ENCODE measurements at places on chromosomes 2 and 18.

- no peak for DNase-seq
These were observed 45.6 kb downstream of the TRIB2 start for GRCh38 chr2:12762337-12762736.

DNA sequence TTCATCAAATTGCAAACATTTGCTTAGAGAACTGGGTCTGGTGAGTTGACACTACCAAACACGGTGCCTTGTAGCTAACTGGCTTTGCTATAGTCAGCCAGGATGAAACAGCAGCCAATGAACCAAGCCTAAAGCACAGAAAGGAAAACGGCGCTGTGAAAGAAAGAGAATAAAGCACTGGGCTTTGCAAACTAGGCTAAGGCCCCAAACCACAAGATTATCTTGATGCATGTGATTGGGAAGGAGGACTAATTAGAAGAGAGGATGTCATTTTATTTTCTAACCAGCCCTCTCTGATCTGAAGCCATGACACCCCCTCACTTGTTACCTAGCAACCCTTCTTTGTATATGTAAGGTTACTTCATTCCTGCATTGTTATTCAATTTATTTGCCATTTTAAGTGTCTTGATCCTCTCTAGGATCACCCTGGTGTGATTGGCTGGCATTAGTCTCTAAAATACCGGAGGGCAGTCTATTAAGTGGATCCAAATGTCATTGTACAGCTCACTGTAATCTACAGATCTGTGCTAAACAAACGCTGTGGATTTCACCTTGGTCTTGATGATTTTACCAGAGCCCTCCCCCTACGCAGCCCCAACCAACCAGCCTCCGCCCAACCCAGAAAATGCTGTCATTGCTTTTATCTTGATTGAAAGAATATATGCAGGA is 395.4 kb upstream of the ACVR2A start:
- no peak for DNase-seq

- DNase-seq: no peak
These were observed 101.8 kb upstream of the ASB18 start for GRCh38 chr2:236366049-236366387.

- DNase-seq: no peak
These were observed 244.0 kb upstream of the GCFC2 start for GRCh38 chr2:75954761-75955160.

DNA sequence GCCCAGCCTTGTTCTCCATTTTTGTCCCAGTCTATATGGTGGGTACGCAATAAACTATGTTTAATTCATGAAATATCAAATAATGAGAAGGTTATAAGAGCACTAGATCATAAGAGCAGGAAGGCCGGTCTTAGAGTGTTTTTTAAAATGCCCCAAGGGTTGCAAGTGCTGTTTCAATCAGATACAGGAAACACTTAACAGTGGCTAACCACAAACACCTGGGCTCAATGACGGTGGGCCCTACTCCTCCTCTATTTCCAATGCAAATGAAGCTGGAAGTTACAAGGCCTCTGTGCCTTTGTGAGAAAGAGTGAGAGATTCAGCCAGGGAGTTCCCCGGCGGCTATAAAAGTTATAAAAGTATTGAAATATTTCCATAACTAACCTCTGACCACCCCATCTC is 18.9 kb upstream of the WDR33 start:
- DNase-seq: peak; percentile 86

GRCh38 chr18:74516271-74517235 is 17.7 kb upstream of the CNDP1 start:
- DNase-seq: no peak

DNA sequence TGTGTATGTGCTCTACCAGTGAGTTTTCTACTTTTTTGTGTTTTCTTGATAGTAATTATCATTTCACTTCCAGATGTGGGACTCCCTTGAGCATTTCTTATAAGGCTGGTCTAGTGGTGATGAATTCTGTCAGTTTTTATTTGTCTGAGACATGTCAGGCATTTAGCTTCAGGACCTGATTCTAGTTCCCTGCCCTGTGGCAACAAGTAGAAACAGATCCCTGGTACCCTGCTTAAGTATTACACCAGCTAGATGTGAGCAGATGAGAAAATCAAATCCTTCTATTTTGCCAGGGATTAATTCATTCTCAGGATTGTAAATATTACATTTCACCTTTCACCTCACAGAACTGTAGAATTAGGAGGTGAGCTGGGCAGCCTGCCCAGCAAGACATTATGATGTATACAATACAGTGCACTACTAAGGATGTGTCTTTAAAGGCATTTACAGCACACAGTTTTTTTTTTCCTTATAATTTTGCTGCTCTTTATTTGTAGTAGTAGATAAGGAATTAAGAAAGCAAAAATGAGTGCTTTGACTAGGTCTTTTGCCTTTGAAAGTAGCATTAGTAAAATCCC is 35.1 kb downstream of the GALM start:
- DNase-seq: no peak

DNA sequence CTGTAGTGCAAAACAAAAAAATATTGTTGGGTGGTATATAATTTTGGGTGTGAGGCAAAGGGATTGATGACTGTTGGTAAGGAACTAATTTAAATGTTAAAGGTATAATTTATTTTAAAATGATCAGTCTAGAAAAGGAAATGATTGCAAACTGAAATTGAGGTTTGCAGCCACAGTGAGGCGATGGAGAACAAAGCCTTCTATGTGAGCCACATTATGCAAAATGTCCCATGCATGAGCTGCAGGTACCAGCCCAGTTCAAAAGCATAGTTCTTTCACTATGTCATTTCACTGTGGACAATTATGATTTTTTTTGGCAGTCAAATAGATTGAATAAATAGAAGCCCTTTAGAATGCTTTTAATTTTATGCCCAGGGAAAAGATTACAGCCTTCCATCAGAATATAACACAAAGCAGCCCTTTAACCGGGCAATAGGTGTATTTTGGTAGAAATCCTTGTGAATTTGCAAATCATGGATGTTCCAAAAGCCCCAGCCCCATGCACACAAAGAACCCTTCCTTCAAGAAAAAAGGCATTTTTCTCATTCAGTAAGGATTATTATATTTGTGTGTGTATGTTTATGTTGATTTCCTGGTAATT is 1.7 kb downstream of the MAP2 start:
- DNase-seq: peak; percentile 28

DNA sequence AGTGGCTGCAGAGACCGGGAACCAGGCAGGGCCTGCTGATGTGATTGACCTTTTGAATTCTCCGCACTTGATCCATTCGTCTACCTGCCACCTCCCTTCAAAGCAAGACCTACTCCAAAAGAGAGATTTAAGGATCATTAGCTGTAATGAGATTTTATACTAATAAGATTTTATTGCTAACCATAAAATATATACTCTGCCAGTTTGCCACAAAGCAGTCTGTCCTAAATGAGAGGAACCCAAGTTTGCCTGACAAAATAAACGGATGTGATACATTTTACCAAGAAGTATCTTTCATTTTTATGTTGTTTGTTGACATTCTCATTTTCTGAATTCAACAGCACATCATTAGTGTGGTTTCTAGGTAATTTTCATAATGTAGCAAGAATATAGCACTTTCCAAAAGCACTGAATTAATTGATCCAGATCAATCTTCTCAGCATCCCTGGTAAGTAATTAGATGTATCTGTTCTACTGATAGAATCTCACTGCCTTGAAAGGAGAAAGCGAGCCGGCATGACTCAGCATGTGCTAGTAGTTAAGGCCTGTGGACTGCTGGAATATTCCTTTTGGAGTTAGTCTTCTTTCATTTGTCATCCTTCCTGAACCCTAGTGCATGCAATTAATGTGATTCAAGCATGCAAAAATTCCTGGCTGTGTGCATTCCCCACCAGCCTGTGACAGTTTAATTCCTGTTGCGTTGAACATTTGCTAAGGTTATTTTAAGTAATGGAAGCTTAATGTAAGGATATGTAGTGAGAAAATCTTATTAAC is 128.5 kb downstream of the ARL6IP6 start:
- DNase-seq: no peak

- peak; percentile 38 for DNase-seq
These were observed 77.0 kb upstream of the CNGA3 start for GRCh38 chr2:98269274-98269673.

DNA sequence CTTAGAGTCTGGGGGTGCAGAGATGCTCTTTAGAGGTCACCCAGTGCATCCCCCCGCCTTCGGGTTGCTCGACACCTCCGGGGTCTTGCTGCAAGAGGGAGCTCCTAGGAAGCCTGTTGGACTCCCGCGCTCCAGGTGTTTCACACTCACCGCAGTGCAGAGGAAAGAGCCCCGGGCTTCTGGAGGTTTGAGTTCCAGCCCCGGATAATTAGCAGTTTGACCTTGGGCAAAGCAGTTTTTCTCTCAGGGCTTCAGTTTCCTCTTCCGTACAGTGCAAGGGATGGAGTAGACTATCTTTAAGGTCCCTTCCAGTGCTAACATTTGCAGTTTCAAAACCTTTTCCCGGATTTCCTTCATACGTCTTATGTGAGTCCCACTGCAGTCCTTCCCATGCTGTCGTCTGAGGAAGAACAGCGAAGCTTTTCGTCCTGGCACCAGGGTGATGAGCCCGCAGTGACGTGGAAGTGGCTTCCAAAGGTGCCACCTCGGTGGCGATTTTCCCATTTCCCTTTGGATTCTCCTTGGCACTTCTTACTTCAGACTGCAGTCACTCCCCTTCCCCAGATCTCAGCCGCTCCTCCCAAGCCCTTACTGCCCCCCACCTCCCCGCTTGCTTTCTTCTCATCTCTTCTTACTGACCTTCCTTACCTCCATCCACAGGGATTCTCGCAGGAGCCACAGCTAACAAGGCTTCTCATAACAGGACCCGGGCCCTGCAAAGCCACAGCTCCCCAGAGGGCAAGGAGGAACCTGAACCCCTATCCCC is 585 bp downstream of the PNKD start:
- DNase-seq: no peak

DNA sequence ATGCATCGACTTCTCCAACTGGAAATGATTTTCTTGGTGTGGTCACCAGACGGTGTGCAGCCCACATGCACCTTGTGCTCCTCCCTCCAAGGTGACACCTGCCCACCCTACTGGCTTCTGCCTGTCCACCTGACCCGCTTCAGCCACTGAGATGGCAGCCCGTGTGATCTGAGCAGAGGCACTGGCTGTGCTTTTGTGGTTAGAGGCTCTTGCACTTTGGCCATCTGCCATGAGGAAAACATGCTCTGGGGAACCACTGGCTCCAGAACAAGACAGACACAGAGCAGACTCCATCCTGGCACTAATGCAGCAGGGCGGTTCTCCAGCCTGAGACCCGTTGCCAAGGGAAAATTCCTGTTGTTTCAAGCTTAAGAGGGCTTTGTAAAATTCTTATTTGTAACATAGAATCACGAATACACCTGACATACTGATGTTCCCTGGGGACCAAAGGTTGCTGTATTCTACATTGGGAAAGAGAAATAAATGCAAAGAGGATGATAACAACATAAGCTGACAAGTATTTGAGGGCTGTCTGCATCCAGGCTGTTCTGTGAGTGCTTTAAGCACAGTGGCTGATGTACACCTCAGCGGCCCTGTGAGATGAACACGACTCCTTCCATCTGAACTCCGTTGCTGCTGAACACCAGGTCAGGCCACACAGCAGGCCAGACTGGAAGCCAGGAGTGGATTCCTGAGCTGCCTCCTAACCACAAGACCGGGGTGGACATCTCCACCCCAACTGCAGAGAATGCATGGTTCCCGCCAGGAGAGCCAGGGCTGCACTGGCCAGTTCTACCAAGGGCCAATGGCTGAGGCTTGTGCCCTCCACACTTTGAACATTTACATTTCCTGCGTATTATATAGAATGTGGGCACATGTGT is 820.4 kb downstream of the GALR1 start:
- DNase-seq: no peak

DNA sequence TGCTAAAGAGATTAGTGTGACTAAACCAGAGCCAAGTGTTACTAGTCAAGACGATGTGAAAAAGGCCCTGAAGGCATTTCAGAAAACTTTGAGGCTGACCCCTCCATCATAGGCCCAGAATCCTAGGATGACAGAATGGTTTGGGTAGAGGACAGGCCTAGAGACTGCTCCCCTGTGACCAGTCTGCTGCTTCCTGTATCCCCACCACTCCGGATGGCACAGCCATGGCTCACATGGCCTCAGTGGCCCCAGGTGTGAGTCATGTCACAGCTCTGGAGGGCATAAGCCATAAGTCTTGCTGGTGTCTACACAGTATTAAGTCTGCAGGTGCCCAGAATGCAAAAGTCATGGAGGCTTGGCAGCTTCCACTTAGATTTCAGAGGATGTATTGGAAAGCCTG is 12.4 kb upstream of the STAT1 start:
- no peak for DNase-seq

GRCh38 chr2:209468846-209469245 is 45.0 kb downstream of the MAP2 start:
- no peak for DNase-seq

DNA sequence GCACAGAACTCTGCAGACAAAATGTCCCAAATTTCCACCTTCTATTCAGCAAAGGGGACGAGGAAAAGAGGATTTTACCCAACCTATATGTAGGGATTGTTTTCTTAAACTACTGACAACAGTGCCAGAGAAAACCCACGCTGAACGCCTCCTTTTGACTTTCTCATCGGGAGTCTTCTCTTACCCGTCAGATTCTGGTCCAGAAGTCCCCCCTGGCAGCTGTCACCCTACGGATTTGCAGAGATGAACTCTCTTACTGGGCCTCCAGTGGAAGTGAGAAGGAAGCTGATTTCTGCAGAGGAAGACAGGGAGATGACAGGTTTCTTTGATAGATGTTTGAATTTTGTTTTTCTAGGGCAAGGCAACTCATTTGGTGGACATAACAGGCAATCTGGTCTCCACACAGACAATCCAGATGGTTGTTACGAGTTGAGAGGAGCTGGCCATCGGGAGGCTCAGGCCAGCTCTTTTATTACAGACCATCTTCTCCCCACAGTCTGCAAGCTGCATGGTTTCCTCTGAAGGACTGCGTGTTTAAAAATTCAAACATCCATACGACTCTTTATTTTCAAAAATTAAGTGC is 804.3 kb downstream of the RNF144A start:
- DNase-seq: no peak

DNA sequence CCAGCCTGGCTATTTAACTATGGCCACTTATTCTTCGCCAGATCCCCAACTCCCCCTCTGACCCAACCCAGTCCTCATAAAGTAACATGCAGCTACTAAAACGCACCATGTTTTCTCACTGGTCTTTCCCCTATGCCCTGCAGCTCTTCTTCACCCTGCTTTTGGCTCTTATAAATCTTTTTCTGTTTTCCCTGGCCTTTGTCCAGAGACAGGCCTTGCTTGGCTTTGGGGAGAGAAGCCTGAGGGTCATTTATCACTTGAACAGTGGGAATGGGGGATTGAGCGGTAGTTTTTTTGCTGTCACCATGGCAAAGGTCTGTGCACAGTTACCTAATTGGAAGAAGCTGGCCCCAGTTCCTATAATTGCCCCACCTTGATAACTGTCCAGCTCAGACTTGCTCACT is 202.9 kb upstream of the NT5C1B start:
- no peak for DNase-seq

Measured in GM10248 (cell line).